Bronchial epithelial cell (primary cell): ENCODE measurements at places on chromosomes 11 and 22. TPM values are rescaled to one million over a fixed set of nuclear protein-coding genes. Genes with fewer than 3 reads are reported as not detected.
A peak's percentile ranks its signal among the peaks of the same experiment; 100 is the strongest.

DNA sequence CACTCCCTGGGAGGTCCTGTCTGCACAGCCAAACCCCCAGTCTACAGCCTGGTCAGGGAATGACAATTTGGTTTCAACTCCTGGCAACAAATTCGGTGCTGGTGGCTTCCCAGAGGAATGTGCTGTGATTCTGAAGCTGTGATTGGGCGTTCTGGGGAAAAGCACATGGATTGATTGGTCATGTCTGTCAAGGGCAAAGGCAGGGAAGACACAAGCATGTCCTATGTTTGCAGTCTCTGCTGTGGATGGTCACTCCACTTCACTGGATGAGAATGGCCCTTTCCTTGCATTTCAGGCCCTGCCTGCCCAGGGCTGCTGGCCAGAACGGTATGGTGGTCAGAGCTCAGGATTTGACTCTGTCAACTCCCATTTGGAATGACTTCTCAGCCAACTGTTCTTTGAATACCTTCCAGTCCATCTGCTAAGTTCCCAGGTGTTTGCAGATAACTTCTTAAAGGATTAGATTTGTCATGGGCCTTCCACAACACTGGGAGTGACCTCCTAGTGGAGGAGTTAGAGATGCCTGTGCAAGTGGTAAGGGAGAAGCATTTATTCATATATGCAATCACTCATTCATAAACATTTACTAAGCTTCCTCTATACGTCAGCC is 42.7 kb downstream of the SGSM1 start:
- DNase-seq, result no peak

DNA sequence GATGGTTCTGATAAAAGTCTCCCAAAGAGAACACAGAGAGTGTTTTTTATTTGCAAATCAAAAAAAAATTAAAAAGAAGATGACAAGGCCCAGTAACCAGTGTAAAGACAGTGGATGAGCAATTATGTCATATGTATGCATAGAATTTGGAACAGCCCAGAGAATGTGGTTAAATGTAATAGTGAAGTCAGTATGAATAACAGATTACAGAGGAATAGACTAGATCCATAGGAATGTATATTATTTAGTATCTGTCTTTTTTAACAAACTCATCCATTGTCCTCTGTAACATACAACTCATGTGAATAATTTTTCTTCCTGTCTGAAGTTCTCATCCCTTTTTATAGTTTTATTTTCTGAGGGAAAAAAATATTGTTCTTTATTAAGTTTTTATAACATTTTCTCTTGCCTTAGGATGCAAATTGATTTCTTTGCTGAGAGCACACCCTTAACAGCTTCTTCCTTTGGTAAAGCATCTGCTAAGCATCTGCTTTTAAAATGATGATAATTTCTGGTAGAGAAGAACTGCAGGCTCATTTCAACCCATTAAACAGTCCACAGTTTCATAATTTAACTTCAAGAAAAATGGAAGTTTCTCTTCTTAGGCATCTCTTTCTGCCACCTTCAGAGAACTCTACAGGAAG is 266.5 kb upstream of the MTNR1B start:
- DNase-seq, result peak; percentile 62

GRCh38 chr22:38461414-38462081 is 6.3 kb upstream of the KDELR3 start:
- DNase-seq, result peak; percentile 46

- no peak for DNase-seq
These were observed 138.7 kb downstream of the BBOX1 start for GRCh38 chr11:27179334-27179733.

- peak; percentile 97 for DNase-seq
These were observed 1.0 kb upstream of the BTG4 start for GRCh38 chr11:111513240-111513605.

- no peak for DNase-seq
These were observed 12.2 kb upstream of the SERPING1 start for GRCh38 chr11:57585301-57585700.

DNA sequence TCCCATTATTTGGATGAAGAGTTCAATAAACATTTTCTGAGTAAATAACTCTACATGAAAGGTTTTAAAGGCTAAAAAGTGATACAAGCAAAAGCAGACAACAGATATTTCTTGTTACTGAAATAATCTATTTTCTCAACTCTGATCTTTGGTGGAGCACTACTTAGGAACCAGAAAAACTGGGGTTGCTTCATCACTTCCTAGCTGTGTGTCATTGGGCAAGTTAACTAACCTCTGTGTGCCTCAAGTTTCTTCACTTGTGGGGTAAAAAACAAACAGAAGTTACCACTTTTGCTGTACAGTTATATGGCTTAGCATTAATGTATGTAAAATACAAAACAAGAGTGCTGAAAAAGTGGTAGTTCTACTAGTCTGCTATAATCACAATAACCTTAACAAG is 5.6 kb downstream of the MAPK1 start:
- DNase-seq, result peak; percentile 64

DNA sequence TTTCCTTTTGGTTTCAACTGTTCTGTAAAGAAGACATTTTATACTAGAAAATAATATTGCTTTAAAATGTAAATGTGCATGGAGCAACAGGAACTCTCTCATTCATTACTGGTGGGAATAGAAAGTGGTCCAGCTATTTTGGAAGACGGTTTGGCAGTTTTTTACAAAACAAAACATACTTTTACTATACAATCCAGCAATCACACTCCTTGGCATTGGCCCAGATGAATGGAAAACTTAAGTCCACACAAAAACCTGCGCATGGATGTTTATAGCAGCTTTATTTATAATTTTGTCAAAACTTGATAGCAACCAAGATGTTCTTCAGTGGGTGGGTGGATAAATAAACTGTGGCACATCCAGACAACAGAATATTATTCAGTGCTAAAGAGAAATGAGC is 49.9 kb upstream of the SEPTIN5 start:
- no peak for DNase-seq

DNA sequence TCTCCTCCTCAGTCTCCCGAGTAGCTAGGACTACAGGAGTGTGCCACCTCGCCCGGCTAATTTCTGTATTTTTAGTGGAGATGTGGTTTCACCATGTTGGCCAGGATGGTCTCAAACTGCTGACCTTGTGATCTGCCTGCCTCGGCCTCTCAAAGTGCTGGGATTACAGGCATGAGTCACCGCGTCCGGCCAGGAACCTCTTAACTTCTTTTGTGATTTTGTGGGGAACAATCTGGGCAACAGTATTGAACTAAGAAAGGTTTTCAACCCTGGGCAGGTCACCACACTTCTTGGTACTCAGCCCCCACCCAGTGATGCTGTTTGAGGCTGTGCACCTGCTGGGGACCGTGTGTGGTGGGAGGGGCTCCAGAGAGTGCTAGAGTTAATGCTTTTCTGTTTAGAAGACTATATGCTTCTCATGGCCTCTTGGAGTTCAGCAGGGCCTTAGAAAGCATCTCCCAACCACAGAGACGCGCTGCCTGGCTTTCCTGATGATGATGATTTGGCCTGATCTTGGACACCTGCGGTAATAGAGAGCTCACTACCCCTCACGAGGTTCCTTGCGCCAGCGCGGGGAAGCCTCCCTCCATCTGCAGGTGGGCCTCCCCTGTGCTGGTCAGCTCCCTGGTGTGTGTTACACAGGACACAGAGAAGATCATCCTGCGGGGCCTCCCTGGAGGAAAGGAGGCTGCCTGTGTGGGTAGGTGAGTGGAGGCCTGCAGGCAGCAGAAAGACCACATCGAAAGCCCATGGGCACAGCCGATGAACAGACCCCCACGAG is 1.2 kb downstream of the DENND6B start:
- no peak for DNase-seq

- peak; percentile 19 for DNase-seq
These were observed 608 bp downstream of the TMPRSS13 start for GRCh38 chr11:117928446-117929141.

GRCh38 chr22:20606041-20606783 is 98.8 kb downstream of the MED15 start:
- peak; percentile 82 for DNase-seq

- DNase-seq, result no peak
These were observed 1.4 kb upstream of the TPP1 start for GRCh38 chr11:6620636-6621035.

GRCh38 chr11:133898770-133899115 is 53.4 kb upstream of the SPATA19 start:
- DNase-seq, result no peak

- no peak for DNase-seq
These were observed 1.5 kb downstream of the TNNT3 start for GRCh38 chr11:1920909-1921573.

DNA sequence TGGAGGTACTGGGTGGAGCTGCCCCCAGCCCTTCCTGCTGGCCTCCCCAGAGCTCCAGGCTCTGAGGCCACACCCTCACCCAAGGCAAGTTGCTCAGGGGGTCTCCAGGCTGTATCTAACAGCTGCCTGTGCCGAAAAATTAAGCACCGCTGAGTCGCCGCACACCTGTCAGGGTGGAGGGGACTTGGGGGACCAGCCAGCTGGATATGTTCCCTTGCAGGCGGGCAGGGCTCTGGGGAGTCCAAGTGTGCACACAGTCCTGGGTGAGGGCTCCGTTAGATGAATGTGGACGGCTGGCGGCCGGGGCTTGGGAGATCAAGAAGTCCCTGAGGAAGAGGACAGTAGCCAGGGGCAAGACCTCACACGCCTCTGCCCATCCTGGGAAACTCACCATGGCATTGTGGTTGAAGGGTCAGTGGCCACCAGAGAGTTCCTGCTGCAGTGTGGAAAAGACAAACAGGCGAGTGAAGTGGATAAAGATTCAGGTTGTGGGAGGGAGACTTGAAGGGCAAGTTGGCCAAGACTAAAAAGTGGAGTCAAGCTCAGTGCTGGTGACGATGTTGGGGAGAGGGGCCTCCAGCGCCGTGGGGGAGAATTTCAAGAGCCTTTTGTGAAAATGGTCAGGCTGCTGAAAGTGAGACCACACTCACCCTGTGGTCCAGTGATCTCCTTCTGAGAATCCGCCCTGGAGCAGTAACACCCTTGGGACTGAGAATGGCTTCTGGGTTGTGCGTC is 69.6 kb downstream of the CDKN1C start:
- DNase-seq, result no peak

DNA sequence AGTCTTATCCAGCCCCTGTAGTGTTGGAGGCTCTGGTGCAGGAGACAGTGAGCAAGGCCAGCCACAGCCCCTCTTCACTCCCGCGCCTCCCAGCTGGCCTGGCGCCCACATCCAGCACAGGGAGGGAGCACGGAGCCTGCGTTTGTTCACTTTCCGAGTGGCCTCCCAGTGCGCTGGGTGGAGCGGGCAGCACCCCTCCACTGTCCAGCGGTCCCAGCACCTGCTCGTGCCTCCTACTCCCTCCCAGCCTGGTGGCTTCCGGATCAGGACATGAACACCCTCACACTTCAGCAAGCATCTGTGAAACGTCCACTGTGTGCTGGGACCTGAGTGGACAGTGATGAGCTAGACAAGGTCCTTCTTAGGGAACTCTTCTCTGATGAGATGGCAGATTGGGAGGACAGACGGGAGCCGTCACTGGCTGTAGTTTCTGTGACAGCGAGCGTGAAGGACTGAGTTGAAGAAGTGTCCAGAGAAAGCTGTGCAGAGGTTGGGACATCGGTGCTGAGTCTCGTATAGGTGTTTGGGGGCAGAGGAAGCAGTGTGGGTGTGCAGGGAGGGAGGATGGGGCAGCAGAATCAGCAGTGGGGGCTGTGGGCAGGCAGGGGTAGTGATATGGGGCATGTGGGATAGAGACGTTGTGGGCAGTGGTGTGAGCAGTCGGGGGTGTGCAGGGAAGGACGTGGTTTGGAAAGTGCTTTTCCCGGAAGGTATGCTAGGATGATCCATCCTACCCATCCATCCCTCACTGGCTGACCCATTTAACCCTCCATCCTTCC is 256.8 kb downstream of the TBC1D22A start:
- no peak for DNase-seq

- DNase-seq, result no peak
These were observed 4.9 kb downstream of the INPPL1 start for GRCh38 chr11:72229336-72229924.

DNA sequence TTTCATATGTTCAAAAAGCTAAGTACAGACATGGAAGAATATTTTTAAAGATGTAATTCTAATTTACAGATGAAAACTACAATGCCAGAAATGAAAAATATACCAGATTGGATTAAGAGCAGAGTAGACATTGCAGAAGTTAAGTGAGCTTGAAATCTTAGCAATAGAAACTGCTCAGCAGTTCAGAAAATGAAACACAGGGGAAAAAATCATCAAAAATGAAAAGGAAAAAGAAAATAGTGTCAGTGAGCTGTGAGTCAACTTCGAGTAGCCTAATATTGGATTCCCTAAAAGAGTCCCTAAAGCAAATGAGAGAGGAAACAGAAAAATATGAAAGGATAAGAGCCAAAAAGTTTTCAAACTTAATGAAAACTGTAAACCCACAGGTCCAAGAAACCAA is 25.8 kb upstream of the IL10RA start:
- DNase-seq, result no peak

DNA sequence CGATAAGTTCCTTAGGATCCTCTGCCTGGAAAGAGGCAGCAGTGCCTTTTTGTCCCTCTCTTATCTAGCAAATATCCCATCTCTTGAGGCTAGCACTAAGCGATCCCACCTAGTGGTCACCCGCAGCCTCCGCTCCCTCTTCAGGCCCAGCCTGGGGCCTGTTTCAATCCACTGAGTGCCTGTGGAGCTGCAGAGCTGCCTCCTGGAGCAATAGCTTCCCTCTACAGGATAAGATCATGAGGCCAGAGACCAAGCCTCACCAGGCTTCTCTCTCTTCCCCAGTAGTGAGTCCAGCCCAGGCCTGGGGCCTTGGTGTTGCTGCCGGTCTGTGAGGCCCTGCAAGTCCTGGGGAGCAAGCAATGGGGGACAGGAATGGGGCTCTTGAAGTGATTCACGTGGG is 65.8 kb downstream of the SLC22A12 start:
- no peak for DNase-seq

GRCh38 chr11:46858920-46859546 is 13.0 kb upstream of the CKAP5 start:
- DNase-seq, result no peak

The ELMOD1 gene
- total RNA-seq, result under 0.01 TPM in 1 of 2 replicates, not detected in the other

The BAIAP2L2 gene
- 0.26 and 0.38 TPM in 2 replicates for total RNA-seq

The CASP12 gene
- total RNA-seq, result not detected in 2 replicates

The FXYD2 gene
- total RNA-seq, result not detected in 2 replicates

The GGTLC3 gene
- total RNA-seq, result not detected in 2 replicates

The TNNT3 gene
- total RNA-seq, result not detected in 2 replicates

The CUL5 gene
- 28.7 and 36.1 TPM in 2 replicates for total RNA-seq

The PTPRCAP gene
- total RNA-seq, result 0.26 and 0.51 TPM in 2 replicates

The C11orf52 gene
- total RNA-seq, result 0.26 and 2.3 TPM in 2 replicates

The OR5A1 gene
- total RNA-seq, result not detected in 2 replicates
